B cell (primary cell): ENCODE measurements at places on chromosomes 2 and 18.

DNA sequence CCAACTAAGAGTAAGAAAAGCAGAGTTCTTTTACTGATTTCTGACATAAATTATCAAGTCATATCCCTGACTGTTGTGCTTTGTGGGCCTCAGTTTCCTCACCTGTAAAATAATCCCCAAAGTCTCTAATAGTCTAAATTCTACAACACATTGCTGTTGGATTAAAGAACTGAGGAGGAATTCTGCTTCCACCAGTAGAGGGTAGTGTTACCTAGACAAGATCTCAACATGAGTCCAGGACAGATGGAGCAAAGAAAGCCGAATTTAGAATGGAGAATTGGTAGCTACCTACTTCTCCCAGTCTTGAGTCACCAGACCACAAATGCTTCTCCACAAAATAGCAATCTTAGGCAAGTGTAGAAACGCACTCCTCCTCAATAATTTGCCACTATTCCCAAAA, 462.5 kb upstream of the FSHR start:
- DNase-seq: no peak

DNA sequence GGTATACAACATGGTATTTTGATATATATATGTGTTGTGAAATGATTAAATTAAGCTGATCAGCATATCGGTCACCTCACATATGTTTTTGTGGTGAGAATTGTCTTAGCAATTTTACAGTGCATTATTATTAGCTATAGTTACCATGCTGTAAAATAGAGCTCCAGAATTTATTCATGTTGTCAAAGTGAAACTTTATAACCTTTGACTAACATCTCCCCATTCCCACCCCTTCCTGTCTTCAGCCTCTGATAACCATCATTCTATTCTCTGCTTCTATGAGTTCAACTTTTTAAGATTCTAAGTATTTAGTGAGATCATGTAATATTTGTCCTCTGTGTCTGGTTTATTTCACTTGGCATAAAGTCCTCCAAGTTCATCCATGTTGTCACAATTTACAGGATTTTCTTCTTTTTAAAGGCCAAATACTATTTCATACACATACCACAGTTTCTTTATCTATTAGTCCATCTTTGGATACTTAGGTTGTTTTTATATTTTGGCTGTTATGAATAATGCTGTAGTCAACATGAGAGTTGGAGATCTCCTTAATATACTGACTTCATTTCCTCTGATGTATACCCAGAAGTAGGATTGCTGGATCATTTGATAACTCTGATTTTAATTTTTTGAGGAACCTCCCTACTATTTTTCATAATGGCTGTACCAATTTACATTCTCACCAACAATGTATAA, 30.3 kb downstream of the NCOA1 start:
- DNase-seq: no peak

DNA sequence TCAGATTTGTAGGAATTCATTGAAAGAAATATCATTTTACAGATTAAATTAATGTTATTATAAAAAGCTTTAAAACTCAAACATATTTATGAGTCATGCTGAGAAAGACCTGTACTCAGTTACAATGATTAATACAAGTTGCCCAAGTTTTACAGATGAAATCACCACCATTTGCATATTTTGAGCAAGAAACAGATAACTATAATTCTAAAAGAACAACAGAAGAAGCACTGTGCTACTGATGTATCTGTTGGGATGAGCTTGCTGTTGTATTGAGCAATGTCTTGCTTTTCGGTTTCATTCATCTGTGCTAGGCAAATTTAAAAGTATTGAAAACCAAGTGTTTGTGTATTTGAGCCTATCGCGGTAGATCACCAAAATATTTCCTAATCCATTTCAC, 1589.1 kb upstream of the ZEB2 start:
- DNase-seq: no peak

- no peak for DNase-seq
Measured at GRCh38 chr2:163459986-163460385, 275.8 kb downstream of the FIGN start.

DNA sequence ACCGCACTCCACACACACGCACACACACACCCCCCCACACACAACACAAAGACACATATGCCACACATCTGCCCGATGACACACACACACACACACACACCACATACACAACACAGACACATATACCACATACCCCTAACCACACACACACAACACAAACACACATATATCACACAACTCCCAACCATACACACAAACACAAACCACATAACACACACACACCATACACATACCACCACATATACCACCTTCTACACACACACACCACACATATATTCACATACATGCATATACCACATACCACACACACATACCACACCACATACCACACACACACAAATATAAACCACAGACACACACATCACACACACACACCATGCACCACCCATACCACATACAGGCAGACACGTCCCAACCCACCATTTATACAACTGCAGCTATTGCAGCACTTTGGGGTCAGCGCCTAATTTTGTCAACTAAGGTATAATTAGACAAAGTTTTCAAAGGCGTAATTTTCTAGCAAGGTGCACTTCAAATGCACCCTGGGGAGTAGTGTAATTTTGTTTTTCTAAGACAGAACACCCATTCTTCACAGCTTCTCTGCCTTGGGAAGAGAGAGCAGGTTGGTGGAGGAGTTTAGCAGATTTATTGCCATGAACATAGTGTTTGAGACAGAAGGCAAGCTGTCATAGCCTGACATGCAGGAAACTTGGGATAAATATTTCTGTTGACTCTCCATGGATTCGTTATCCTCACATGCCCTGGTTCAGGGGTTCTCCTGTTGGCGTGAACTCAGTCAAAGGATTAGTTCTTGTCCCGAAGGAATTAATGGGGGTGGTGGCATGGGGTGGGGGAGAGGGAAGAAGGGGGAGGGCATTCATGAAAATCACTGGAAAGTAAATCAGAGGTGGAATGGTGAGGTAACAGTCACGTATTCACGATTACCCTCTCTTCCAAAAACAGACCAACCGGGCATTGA, 416.1 kb downstream of the LPIN1 start:
- DNase-seq: no peak

DNA sequence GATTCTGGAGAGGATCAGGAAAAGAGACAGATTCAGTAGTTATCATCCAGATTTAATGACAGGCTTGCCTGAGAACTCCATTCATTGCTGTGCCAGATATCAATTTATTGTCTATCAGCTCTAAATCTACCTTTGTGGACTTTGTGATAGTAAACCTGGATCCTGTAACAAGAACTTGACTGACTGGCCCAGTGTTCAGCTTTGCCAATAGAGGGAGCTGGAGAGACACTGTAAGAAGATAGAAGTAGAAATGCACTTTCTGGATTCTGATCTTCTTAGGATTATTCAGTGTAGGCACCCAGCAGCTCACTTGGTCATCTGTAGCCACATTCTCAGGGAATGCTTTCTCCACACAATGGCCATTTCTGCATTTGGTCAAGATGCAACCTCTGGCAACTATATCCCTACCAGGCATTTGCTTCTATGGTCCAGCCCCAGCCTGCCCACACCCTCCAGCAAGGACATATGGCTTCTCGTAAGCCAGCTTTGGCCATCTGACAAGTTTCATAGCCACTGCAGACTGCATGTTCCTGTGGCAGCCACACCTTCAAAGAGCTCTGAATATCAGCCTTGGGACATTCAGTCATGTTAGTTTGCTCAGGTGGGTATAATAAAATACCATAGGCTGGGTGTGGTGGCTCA, 6.1 kb upstream of the SERPINB8 start:
- DNase-seq: peak; percentile 72

DNA sequence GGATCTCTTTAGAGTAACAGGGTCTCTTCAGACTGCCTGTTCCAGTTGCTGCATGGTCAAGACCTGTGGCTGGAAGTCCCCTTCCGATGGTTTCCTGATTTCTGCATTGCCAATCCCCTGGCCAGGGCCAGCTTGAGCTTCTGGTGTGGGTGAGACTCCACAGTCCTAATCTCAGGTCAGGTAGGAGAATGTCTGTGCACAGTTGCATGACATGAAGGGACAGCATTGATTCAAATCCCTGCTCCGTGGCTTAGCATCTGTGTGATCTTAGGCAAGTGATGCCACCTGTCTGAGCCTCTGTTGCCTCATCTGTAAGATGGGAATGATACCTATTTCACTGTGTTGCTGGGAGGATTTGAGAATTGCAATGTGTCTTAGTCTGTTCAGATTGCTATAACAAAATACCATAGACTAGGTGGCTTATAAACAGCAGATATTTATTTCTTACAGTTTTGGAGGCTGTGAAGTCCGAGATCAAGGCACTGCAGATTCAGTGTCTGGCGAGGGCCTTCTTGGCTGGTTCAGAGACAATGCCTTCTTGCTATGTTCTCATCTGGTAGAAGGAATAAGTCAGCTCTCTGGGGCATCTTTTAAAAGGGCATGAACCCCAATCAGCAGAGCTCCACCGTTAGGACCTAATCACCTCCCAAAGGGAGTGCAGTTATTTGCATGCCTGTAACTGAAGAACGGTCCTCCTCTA, 66.2 kb downstream of the ATOH8 start:
- DNase-seq: no peak

DNA sequence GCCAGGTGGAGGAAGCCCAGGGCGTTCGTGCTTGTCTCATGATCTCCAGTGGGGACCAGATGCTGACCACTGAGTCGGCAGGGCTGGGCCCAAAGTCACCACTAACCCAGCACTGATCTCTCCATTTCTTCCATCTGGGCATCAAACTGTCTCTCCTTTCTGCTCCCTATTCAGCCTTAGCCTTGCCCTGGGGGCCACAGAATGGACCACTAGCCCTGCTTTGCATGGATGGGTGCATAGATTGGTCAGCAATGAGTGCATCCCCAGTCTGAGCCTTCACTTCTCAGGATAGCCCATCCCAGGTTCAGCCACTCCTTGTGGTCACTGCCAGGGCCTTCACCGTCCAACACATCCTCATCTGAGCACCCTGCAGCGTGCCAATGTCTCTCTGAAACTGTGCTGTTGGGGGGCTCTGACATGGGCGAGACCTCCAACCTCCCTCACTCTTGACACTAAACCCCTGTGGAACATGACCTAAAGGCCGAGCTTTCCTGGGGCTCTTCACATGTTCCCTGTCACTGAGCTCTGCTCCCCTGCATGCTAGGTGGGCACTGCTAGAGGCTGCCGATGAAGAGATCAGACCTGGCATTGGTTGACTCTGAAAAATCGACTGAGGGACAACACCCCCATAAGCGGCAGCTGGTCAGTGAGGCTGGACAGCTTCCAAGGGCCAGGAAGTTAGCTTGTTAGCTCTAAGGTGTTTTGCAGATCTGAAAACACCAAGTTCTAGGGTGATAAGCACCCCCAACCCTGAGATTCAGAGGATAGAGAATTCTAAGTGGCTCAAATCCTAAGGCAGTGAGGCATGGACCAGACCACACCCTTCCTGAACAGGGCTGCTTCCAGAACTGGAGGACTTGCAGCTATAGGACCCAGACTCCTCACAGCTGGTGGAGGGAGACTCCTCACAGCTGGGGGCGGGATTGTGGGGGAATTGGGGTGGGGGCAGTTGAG, 61.7 kb downstream of the HS1BP3 start:
- DNase-seq: no peak

DNA sequence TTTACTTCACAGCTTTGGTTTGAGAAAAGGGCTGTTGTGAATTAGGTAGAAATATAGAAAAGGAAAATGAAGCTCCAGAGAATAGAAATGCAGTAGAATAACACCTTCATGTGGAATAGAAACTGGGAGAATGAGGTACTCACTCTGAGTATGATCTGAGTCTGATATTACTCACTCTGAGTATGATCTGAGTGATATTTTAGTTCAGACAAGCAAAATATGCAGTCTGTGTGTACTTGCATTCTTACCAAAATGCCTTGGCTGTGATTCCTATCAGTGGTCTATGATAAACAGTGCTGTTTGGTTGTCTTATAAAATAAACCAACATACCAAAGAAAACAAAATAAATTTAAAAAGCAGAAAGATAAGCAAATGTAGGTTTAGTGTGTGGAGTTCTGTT, 487.6 kb downstream of the THSD7B start:
- DNase-seq: no peak

- DNase-seq: no peak
Measured at GRCh38 chr2:46311651-46312223, 14.5 kb downstream of the EPAS1 start.

GRCh38 chr2:157684940-157685466, 56.3 kb upstream of the ACVR1C start:
- no peak for DNase-seq

GRCh38 chr2:94987074-94988020, 38.2 kb upstream of the MAL start:
- no peak for DNase-seq

DNA sequence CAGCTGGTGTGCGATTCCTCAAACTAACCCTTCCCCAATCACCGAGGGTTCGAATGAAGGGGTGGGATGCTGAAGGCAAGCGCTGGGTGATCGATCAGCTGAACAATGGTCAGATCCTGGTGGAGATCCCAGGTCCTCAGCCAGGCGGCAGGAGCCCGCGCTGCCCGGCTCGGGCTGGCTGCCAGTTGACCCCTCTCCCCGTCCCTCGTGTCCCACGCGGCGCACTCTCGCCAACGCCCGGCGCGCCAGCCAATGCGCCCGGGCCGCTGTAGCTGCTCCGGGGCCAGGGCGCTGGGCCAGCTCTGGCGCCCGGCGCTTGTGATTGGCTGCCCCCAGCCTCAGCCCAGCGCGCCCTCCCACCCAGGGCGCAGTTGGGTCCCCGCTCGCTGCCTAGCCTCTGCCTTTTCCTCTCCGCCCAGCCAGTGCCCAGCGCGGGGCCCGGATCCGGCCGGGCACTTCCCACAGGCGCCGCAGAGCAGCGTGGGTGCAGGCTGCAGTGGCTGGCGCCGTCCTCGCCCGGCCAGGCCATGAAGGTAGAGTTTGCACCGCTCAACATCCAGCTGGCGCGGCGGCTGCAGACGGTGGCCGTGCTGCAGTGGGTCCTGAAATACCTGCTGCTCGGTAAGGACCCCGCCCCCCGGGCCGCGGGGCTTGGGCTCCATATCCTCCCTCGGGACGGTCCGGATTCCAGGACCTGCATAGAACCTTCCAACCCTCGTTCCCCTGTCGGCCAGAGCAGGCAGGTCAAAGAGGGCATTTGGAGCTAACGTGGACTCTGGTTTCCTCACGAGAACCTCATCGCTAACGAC, at the start of gene MOGAT1:
TSS of gene MOGAT1 (plus strand) at position 400 of the 809 bp plus-strand sequence. CDS start at position 528, 128 bp downstream.
- no peak for DNase-seq
